ENCODE measurements at places on chromosomes 6 and 20.

DNA sequence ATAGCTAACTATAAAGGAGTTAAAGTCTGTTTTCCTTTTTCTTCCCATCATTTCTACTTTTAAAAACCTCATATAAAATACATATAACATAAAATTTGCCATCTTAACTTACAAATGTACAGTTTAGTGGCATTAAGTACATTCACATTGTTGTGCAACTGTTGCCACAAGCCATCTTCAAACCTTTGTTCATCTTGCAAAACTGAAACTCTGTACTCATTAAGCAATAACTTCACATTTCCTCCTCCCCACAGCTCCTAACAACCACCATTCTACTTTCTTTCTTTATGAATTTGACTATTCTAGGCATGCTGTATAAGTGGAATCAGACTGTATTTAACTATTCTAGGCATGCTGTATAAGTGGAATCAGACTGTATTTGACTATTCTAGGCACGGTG, 4.5 kb downstream of the CCDC170 start:
- no peak for DNase-seq

GRCh38 chr6:138430361-138431145, 26.5 kb downstream of the HEBP2 start:
- no peak for DNase-seq

GRCh38 chr6:56282391-56282790, 35.0 kb upstream of the COL21A1 start:
- DNase-seq: no peak

DNA sequence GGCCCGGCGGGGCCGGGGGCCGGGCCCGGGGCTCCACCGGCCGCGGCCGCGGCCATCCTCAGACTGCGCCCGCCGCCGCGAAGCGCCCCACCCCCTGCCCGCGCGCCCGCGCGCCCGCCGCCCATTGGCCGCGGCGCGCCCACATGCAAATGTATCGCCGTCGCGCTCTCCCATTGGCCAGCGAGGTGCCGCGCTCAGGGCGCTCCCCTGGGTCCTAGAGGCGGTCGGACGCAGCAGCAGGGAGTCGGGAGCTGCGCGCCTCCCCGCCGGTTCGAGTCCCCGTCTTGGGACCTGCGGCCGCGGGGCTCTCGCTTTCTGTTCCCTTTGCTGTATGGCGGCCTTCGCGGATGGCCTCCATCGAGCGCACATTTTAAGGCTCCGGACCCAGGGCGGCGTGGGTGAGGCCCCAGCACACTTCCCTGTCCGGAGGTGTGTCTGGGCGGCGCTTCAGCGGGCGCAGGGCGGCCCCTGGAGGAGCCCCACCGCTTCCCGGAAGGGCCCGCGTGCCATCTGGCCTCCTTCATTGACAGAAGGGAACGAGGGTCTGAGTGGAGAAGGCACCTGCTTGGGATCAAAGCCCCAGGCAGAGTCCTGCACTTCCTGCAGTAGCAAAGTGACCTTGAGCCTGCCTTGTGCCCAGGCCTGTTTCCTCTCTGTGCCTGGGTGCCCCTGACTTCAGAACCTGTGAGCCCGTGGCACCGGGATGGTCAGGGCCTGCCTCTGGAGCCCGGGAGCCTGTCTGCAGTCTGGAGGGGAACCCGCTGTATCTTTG, at the start of gene CABLES2:
Gene CABLES2 (minus strand): TSS at position 65 of the 772 bp plus-strand sequence. CDS start 9 bp downstream, at position 56.
- DNase-seq: peak; percentile 91

DNA sequence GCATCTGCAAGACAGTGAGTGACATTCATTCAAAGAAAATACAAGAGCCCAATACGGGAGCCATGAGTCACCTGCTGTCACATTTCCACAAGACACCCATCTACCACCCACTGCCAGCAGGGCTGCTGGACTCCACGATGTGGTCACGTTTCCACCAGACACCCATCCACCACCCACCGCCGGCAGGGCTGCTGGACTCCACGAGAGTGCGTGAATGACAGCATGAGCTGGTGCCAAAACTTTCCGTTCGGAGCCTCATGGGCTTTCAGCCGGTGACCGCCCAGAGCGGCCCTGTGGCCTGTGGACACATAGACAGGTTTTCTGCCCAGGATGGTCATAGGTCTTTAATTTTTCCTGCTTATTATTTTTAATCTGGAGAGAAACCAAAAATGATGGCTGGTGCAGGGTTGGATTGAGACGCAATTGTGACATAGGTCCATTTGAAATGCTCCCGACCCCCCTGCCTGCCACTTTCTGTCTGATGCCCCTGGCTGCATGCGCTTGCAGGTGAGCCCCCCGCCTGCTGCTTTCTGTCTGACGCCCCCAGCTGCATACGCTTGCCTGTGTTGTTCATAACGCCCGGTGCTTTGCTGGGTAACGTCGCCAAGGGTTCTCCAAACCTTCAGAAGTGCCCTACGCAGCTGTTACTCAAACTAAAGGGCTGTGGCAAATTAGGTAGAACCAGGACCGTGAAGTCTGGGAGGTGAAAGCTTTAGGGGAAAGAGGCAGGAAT, 59.1 kb upstream of the SMOC2 start:
- peak; percentile 56 for DNase-seq

DNA sequence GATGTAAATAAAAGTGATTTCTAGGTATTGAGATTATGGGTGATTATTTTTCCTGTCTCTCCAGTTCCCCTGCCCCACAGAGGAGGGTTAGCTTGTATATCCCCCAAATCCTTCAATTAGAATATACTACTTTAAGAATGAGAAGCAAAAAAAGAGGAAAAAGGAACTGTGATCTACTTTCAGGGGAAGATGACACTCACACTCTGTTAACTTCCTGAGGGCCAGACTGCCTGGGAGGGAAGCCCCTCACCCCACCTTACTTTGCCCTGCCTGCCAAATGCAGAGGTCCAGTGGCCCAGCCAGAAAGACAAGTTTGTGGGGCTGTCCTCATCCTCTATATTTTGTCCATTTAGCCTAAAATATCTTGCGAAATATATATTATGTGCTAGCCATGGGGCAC, 9.2 kb upstream of the LY86 start:
- DNase-seq: no peak

DNA sequence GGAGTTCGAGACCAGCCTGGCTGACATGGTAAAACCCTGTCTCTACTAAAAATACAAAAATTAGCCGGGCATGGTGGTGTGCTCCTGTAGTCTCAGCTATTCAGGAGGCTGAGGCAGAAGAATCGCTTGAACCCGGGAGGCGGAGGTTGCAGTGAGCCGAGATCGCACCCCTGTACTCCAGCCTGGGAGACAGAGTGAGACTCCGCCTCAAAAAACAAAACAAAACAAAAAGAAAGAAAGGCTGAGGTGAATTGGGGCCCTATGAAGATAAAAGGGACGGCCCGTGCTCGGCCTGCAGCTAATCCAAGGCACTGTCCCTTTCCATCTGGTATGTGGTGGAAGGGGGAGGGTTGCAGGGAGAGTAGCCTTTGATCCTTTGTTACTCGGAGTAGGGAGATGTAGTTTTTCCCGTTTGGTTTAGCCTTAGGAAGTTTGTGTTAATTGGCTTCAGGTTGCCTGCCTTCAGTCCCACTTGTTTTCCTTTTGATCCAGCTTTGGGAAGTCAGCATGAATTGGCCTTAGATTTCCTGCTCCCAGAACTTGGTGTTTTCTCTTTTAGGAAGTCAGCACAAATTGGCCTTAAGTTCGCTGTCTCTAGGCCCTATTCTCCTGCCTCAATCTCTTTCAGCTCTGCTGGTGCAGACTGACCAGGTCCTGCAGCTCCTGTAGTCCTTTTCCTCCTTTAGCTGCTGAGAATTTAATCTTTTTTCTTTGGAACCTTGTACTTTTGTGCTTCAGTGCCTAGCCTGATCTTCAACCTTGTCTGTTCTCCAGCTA, 36.1 kb upstream of the PAQR8 start:
- DNase-seq: no peak

Data from NCI-H1092 (cell line).